T-helper 17 cell (primary cell): ENCODE measurements at places on chromosomes 3 and 15.

- DNase-seq: no peak
These were observed 5.6 kb upstream of the LRRC34 start for GRCh38 chr3:169818316-169818715.

DNA sequence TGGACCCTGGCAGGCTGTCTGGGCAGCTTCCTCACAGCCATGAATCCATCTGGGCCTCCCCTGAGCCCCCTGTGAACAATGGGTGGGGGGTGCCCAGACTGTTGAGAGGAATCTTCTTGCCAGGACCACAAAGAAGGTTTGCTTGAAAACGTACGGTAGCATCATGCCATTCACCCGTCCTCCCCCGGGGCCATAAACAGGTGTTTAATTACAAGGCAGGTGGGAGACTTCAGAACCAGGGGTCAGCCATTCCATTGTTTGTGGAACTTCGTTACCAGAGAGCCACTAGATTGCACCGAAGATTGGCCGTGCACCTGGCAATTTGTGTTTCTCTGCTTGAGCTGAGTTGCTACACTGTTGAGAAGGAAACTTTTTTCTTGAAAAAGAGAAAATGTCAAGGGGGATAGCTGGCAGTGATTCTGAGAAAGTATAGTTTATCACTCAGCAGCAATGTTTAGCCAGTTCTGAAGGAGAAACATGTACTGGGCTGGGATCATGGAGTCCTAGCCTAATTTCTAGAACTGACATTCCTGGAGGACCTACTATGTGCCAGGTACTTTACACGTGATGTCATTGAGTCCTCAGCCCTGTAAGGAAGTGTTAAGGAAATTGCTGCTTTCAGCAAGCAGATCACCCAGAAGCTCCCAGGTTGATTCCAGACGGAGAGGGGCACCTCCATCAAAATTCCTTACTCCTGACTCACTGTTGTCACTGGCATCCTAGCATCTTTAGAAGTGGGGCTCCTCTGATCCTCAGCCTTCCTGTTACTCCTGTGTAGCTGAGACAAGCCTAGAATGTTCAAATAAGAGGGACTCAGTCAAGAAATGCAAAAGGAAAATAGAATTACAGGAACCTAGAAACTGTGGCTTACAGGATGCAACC lies 103.8 kb upstream of the UBE2E1 start:
- no peak for DNase-seq

GRCh38 chr3:105970283-105970682 lies 101.5 kb upstream of the CBLB start:
- DNase-seq: no peak

GRCh38 chr3:42535981-42536784 lies 33.7 kb downstream of the VIPR1 start:
- no peak for DNase-seq

- no peak for DNase-seq
These were observed 158.4 kb upstream of the TPRG1 start for GRCh38 chr3:189013224-189013888.

DNA sequence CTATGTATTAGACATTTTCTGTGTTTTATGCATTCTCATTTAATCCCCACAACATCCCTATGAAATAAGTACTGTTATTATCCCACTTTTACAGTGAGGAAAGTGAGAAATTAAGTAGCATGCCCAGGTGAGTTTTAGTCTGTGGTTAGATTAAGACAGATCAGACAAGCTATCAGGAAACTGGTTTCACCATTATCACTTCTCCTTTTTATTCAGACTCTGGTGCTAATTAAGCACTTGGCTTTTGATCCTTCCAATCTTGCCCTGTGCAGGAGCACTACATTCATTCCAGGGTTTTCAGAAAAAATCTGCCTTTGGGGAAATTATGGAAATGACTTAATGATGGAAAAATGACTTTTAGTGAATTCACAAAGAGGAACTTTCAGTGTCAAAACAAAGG lies 115.2 kb downstream of the TMEM108 start:
- DNase-seq: no peak

DNA sequence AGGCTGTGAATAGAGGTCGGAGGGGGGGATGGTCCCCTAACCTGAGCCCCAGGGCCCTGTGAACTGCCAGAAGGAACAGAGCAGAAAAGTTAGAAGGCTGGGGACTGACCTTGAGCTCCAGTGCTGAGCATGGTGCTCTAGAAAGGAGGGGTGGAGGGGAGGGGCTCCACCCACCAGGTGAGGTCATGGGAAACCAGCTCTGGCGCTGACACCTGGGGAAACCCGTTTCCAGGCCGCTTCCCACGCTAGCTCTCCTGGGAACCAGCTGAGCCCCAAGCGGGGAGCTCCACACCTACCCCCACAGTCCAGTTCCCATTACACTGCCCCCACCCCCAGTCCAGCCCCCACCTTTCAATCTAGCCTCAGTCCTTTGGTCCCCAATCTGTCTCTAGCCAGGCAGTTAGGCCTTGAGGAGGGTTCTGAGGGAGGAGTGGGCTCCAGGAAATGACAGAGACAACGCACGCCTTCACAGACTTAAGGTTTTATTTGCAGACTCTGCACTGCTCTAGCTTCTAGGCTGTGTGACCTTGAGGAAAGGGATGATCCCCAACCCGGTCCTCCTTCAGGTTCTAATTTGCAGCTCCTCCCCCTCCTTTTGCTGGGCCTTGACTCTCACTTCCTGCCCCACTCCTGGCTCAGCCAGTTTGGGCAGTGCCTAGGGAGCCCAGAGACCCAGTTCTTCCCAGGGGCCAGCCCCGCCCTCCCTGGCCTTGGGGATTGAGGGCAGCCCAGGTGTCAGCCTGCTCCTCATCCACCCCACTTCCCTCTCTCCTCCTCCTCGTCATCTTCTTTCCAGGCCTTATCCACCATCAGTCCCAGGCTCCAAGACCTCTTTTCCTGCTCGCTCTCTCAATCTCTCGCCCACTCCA lies 2.1 kb downstream of the RHOV start:
- DNase-seq: no peak

DNA sequence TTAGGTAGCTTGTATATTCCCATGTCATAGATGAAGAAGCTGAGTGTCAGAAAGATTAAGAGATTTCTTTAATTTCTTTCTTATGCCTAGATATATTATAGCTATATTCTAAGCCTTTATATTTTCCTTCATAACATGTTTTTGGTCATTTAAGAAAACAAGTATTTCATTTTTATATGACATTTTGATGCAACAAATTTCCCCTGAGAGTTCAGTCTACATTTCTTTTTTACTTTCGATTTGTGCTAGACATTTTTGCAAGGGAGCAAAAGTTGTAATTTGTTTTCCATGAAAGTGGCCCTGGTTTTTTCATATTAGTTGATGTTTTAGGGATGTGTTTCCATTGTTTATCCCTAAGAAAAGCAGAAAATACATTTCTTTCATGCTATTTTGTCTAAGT lies 344.9 kb downstream of the NLGN1 start:
- no peak for DNase-seq

- DNase-seq: no peak
These were observed 31.6 kb downstream of the RFX7 start for GRCh38 chr15:56211960-56212550.

DNA sequence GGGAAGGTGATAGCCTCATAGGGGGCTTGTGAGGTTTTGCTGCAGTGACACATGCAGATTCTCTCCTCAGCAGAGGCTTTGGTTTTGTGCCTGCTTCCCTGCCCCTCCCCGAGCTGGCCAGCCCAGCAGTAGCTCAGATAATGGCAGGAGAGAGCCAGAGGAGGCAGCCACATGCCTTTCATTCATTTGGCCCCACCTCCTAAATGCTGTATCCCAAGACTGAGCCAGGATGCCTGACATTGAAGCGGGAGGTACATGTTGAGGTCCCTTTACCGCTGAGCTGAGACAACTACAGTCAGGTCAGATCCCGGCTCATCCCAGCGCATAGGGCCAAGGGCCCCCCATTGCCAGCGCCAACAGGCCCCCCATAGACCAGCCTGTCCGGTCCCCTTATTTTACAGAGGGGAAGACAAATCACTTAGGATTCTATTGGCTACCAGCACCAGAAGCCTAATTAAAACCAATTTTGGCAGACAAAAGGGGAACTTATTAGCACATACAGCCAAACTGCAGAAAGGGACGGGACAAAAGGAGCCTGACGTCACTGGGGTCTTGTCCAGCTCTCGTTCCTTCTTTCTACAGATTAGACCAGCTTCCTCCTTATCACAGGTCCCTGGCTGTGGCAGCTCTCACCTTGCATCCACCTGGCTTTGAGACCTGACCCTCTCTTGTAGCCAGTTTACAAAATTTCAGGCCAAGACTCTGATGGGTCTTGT lies 12.1 kb upstream of the POLG start:
- DNase-seq: no peak

DNA sequence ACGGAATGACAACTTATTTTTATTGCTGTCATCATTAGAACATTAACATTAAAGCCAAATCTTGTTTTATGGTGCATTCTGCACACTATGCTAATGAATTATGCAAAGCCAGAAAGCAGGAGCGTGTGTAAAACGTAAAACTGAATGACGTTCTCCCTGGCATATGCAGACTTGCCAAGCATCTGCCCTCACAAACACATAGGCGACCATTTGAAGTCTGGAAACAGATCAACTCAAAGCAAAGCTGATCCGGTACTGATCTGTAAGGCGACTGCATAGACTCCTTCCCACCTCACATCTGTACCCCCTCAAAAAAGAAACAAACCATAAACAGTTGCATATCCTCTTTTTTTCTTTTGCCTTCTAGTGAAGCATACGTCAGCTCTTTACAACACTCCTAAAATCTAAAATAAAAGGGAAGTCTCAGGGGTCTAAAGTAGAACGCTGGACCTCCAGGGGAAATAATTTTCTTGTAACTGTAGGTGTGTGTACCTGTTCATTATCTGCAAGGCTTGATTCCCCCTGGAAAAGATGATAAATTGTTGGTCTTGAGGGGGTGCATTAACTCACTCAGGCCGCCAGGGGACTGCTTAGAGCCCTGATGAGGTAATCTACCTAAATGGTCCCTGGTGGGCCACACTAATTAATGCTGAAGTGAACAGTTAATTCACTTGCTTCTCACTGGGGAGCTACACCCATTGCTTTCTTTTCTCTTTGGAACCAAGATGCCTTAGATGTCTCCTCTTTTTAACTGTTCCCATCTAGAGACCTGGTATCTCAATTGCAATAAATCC lies 231.4 kb downstream of the CDIN1 start:
- no peak for DNase-seq

- no peak for DNase-seq
These were observed 669.9 kb upstream of the CCDC54 start for GRCh38 chr3:106707347-106707746.

DNA sequence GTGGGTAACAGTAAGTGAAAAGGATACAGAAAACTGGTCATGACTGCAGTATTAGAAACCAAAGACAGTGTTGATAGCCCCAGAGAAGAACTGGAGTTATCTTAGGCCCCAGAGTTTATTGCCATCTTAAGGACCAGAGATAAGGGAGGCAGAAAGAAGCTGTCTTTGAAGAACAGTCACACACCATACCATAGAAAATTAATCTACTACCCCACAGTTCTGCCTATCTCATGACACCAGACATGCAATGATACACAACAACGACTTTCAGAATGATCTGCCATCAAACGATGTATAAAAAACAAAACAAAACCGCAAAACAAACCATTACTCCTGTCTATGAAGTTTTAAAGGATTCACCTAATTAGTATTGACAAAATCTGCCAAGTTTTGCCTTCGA lies 9.6 kb downstream of the CPOX start:
- DNase-seq: no peak

DNA sequence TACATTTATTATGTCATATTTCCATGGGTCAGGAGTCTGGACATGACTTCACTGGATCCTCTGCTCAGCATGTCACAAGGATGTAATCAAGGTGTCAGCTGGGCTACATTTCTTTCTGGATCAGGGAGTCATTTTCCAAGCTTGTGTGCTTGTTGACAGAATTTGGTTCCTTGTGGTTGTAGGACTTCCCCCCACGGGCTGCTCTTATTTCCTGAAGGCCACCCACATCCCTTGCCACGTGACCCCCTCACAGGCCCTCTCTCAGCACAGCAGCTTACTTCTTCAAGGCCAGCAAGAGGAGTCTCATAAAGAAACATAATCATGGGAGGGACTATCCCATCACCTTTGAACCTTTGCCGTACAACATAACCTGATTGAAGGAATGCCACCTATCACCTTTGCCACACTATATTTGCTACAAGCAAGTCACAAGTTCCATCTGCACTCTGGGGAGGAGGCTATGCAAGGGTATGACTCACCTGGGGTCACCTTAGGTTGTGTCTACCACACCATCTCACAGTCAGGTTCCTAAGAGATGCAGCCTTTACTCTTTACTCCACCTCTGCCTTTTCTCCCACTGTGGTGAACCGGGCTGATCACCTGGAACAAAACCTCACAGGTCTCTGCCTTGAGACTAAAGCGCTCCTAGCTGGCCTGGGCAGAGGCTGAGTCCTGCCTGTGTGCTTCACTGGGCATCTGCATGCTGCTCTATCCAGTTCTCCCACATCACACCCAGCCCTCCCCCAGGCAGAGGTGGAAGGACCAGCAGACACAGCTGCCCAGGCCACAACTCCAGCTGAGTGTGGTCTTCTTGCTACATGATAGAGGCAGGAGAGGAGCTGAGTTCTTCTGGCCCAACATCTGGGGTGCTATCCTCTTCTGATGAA lies 13.5 kb downstream of the RAB6B start:
- no peak for DNase-seq

- no peak for DNase-seq
These were observed 95.8 kb downstream of the FNDC3B start for GRCh38 chr3:172135185-172135584.

DNA sequence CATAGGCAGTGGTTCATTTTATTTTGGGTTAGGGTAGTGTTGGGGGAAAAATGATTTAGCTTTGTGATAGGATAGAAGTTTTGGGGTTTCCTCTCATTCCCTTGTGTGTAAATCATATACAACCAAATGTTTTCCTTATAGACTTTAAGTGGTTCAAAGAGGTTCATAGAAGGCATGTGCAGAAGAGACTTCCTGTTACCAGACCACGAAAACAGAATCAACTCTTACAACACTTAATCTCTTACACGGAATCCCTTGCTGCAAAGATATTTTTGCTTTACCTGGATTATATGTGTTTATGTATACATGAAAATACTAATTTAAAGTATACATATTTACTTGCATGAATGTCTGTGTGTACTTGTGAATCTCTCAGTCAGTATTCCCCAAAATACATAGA lies 2.9 kb downstream of the TMOD2 start:
- no peak for DNase-seq

- DNase-seq: no peak
These were observed 598.7 kb upstream of the TGFBR2 start for GRCh38 chr3:30007668-30008067.

DNA sequence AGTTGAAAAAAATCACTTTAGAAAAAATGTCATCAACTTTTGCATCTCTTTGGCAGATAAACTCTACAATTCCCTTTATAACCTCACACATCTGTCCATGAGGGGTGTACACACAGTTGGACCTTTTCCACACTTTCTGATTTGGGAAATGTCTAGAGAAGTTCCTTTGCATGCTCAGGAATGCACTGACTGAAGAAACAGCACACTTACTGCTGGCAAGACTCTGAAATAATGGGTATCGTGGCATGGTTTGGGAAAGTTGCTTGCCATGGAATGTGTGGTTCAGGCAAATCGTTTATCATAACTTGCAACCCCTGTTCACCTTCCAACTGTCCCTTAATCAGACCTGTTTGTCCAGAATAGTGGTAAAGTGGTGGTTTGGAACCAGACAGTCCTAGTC lies 135.3 kb upstream of the TGFBR2 start:
- DNase-seq: no peak
